ENCODE measurements at places on chromosomes 13 and 19.
A peak's percentile ranks its signal among the peaks of the same experiment; 100 is the strongest.

DNA sequence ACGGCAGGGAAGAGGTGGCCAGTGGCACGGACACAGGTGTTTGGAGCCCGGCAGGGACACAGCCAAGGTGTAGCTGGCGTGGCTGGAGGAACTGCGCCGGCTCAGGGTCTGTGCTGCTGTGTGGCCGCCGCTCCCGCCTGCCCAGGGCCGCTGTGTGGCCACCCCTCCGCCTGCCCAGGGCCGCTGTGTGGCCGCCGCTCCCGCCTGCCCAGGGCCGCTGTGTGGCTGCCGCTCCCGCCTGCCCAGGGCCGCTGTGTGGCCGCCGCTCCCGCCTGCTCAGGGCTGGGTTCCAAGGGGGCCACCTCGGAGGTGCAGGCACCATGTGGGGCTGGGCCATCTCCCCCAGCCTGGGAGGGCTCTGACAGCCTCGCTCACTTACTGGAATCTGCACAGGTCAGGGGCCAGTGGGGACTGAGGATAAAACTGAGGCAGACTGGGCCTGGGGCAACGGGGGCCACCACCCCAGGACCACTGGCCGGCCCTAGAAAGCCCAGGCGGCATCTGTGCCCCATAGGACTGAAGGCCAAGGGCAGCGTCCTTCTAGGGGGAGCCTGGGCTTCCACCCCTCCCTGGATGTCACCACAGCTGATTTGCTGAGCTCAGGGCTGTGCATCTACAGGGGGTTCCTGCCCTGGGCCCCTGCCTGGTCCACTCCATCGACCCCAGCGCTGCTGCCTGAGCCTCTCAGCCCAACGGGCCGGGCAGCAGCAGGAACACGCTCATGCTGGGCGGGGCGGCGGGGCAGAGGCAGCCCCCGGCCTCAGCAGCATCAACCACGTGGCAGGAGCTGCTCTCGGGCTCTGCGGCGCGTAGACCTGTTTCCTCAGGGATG, 21.5 kb downstream of the C13orf46 start:
- DNase-seq, result no peak

- DNase-seq, result no peak
Measured at GRCh38 chr13:25876247-25876646, 175.6 kb downstream of the SHISA2 start.

DNA sequence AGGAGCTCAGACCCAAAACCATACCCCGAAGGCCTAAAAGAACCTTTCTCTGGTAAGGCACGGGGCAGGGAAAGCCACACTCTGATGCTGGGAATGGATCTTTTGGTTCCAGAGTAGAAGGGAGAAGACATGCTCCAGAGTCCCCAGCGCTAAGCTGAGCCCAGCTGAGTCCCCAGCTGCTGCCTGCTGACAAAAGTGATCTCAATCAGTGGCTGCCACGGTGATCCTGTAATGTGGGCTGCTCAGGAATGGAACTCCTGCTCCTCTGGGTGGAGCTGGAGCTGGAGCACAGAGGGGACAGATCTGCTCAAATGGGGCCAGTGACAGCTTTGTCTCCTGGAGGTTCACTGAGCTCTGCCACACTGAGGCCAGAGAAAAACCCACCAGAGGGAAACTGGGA, 70.5 kb downstream of the MLLT1 start:
- no peak for DNase-seq

DNA sequence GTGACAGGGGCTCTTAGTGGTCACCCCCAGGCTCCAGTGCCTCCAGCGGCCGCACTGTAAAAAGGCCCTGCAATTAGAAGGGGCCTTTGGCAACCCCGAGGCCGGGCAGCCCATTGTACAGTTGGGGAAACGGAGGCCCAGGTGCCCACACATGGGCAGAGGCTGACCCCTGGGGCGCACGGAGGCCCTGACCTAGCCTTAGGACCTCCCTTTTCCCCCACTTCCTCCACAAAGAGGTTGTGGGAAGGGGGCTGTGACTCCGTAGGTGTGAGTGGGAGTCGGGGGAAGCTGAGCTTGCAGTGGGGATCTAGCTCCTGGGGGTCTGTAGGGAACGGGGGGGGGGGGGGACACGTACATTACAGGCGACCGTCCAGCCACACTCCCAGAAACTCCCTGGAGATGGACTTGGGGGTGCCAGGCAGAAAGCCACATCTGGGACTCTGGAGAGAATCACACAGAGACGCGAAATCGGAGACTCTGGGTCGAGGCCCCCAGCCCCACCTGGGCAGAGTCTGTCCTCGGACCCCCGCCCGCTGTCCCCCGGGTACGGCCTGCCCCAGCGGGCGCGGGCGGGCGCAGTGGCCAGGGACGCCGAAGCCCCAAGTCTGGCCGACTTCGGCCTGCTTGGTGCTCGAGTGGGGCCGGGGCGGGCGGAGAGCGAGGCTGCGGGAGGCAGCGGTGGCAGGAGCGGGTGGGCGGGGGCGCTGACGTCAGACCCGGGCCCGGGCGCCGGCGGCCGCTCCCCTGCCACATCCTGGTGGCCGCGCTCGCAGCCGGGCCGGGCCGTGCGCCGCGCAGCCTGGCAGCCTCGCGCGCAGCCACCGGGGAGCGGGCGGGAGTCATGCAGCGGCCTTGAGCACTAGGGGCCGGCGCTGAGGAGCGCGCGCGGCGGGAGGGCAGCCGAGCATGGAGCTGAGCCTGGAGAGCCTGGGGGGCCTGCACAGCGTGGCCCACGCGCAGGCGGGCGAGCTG, at the start of gene ONECUT3:
Gene ONECUT3, plus strand, starts transcription at position 750 of the 972 bp plus-strand sequence. Its CDS starts 157 bp downstream, at position 907.
- DNase-seq, result peak; percentile 32

- DNase-seq, result no peak
Measured at GRCh38 chr13:74977498-74977897, 504.5 kb downstream of the TBC1D4 start.

- DNase-seq, result no peak
Measured at GRCh38 chr13:49063497-49063896, 87.8 kb downstream of the FNDC3A start.

GRCh38 chr19:2042485-2043250, 8.4 kb downstream of the MKNK2 start:
- no peak for DNase-seq

DNA sequence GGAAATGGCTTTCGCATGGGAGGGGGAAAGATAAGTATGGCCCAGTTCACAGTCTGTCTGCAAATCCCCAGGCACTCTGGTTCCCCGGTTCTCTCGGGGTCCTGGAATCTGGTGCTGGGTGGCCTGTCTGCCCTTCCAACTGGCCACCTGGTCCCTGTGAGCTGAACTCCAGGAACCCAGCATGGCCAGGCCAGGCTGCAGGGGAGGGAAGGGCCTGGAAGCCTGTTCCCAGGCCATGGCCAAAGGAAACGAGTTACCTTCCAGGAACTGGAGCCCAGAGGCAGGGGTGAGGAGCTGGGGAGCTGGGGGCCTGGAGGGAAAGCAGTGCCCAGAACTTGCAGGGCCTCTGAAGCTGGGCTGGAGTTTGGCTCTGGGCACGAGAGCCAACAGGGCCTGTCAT, 19.1 kb upstream of the PNMA8C start:
- DNase-seq, result no peak

DNA sequence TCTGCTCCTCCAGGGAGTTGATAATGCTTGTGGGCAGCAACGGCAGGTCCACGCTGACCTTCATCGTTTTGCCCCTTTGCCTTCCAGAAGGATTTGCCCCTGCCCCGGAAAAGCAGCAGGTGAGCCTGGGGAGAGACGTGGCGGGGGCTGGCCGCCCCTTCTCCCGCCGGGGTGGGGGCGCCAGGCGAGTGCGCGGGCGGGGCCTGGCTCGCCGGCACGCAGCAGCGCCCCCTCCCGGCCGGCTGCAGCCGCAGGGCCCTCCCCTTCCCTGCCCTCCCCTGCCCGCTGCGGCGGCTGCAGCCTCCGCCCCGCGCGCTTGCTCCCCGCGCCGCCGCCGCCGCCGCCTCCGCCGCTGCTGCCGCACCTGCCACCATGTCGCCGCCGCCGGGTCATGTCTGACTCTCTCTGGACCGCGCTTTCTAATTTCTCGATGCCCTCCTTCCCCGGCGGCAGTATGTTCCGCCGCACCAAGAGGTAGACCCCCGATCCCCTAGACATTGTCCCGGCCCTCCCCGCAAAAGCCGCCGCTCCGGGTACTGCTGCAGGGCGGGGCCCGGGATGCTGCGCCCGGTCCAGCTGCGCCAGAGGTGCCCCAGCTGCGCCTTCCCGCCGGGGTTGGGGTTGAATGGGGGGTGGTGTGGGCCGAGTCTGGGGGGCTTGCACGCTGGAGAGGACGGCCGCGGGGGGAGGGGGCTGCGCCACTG, at the start of gene MAST1:
Gene MAST1, plus strand, starts transcription at position 334 of the 704 bp plus-strand sequence. Its CDS starts 58 bp downstream, at position 392.
- peak; percentile 69 for DNase-seq

- no peak for DNase-seq
Measured at GRCh38 chr19:46737298-46737654, 8.6 kb upstream of the FKRP start.

GRCh38 chr13:107373551-107373950, 805.6 kb upstream of the ARGLU1 start:
- DNase-seq, result no peak
